ENCODE measurements at places on chromosomes 11 and 22.

DNA sequence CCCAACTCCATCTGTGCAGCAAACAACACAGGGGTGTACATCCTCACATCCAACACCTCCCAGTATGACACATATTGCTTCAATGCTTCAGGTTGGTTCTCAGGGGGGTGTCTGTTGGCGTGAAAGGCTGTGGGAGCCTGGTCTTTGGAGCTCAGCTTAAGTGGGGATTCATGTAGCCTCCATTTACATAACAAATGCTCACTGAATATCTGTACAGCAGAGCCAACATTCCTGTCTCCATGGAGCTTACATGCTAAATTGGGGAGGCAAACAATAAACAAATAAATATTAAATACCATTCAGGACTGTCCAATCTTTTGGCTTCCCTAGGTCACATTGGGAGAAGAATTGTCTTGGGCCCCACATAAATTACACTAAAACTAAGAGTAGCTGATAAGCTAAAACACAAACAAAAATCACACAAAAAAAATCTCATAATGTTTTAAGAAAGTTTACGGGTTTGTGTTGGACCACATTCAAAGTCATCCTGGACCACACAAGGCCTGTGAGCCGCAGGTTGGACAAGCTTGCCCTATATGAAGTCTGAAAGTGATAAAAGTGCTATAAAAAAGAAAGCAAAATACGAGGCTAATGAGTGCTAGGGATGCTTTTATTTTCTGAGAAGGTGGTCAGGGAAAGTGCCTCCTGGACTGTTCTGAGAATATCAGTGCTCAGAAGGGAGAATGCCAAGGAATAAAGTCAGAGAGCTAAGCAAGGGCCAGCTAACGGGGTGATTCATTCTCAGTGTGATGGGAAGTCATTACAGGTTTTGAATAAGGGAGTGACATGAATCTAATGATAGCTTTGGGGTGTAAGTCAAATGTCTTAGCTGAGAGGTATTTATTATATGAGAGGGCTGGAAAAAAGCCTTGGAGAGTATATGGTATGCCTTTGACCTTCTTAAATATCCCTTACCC, 41.6 kb downstream of the CD44 start:
- DNase-seq = no peak

GRCh38 chr22:45632791-45633515, 38.7 kb upstream of the ATXN10 start:
- DNase-seq = no peak

DNA sequence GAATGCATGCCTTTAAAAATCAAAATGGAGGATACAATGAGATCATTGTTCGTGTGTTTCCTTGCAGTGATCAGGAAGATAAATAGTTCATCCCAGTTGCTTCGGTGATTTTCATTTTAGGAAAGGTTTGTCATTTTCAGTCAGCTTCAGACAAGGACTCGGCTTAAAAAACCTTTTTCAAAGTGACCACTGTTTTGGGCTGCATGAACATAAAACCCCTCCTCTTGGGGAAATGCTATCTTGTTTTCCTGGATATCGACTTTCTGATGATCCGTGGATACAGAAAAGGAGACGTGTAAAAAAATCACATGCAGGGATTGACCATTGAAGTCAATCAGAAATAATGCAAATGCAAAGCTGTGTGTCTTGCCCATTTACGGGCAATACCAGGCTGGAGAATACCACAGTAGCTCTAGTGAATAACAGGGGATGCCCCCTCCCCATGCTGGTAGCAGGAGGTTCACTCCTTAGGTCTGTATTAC, 146.8 kb downstream of the MAML2 start:
- DNase-seq = no peak

- no peak for DNase-seq
Measured at GRCh38 chr22:28896611-28897010, 13.2 kb downstream of the ZNRF3 start.

DNA sequence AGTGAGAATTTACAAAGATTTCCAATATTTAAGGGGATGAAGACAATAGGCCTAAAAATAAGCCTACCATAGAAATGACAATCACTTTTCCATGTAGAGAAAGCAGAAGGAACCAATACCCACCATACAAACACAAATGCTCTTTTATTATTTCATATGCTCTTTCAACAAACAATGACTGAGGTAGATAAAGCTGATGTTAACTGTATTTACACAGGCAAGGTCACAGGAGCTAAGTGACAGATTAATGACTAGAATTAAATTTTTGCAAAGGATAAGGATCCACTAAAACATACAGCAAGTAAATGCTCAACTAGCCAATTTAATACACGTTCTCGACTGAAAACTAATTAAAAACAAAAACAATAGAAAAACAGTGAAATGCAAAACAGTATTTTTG, 34.2 kb downstream of the PICALM start:
- DNase-seq = no peak

DNA sequence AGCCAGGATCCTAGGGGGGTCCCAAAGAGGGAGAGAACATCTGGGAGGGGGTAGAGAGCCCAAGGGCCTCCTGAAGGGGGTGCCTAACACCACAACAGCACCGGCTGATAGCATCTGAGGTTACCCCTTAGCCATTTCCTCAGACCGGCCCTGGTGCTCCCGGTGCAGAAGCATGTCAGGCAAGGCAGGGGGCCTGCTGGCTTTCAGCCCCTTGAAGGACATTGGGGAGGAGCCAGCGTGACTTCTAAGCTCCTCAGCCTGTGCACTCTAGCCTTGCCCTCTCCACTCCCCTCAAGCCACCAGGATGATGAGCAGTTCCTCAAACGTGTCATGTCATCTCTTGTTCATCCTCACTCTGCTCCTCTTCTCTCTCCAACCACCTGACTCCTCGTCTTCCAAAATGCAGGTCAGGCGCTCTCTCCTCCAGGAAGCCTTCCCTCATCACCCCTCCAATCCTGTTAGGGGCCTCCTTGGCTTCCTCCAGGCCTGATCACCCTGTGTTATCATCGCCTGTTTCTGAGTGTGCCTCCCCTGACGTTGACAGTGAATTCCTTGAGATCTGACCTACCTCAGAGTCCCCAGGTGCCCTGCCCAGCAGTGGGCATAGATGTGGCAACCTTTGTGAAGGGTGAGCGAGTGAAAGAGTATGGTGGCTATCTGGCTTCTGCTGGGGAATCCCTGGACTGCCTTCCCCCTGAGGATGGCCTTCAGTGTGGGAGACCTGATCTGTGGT, 6.1 kb downstream of the P2RY2 start:
- DNase-seq = no peak

- no peak for DNase-seq
Measured at GRCh38 chr22:23242473-23243001, 62.2 kb downstream of the BCR start.

- no peak for DNase-seq
Measured at GRCh38 chr22:42717197-42717928, 3.3 kb downstream of the A4GALT start.

GRCh38 chr11:83827940-83828554, 541.9 kb upstream of the CCDC90B start:
- DNase-seq = no peak

DNA sequence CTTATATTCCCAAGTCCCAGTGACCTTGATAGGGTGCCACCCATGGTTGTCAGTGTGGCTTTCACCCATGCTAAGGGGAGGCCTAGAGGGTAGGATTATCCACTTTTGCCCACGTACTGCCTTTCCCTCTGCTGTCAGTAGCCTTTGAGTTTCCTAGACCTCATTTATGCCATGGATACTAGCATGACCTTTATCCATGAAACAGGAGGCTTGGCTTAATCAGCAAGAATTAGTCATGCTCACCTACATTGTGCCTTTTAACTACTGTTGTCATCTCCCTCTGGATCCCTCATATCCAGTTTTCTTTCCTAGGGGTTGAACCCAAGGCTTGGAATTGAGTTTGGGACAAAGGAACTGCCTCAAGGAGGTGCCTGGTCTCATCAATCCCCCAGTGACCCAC, 716.7 kb downstream of the NTM start:
- DNase-seq = no peak

DNA sequence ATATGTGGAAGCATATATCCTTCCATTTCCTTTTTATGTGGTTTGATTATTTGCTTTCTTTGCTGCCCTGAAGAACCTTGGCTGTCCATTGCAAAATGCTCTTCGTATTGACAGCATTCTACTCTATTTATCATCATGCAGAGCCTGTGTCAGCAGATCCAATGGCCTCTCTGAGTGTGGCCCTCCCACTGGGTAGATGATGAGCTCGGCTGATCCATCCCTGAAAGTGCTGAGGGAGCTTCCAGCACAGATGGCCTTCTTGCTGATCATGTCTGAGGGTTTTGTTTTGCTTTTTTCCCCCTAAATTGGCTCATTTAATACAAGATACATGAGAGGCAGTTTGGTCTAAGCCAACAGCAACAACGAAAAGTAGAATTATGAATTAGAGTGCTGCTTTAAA, 181.0 kb downstream of the GRIA4 start:
- no peak for DNase-seq

DNA sequence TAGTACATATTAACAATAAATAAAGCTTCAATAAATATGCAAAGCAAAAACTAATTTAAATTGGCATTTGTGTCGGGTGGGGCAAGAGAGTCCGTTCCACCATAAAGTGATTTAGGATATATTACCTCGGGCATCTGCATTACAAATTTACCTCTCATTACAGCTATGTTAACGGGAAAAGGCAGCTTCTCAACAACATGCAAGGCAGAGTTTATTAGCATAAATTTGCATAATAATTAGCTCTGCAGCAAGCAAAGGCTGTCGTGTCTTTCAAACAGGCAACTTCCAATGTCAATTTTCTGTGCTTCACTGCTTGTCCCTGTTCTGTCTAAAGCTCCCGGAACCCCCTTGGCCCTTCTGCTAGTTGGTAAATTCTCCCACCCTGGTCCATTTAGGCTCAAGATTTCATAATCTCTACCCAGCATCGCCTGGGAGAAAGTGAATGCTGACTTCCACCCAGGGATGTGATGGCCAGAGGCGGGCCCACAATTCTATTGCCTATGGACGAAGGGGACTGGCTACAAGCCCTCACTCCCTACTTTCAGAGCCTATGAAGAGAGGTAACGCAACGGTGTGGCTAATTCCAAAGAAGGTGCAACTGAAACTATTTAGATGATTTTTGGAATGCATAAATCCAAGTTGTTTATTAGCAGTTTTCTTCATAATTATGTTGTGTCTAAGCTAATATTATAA, 462.1 kb downstream of the OPCML start:
- no peak for DNase-seq

GRCh38 chr11:78313181-78313795, 104.3 kb downstream of the GAB2 start:
- DNase-seq = no peak

- DNase-seq = no peak
Measured at GRCh38 chr11:27972522-27973170, 135.3 kb downstream of the KIF18A start.

DNA sequence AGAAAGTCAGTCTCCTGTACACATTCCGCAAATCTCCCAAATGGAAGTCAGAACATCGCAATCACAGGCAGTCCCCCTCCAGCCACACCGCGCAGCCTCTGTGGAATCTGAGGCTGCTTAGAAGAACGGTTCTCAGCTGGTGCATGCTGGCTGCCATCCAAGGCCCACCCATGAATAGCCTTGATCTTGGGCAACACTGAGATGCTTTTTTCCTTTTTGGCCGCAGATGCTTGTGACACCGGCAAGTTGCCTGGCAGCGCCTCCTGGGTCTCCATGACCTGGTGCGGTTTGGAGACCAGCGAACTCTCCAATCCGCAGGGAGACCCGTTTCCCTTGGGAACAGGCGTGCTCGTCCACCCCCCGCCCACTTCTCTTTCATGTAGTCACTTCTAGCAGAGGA, 26.3 kb upstream of the PHF21B start:
- no peak for DNase-seq

DNA sequence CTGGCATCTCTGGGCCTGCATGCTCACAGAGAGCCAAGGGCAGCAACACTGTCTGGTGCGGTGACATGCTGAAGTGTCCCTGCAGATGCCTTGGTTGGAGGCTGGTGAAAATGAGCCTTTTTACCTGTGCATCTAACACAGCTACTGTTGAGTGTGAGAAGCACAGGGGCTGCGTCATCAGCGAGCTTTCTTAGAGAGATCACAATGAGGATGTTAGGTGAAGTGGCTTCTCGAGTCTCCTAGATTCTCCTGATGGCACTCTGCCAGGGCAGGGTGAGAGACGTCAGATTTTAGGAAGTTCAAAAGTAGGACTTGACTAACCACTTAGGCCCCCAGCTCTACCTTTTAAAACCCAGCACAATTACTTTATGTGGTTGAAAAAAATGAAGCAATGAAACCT, 3.6 kb upstream of the SLC15A3 start:
- no peak for DNase-seq

- no peak for DNase-seq
Measured at GRCh38 chr11:124233376-124233775, 7.5 kb upstream of the OR8G1 start.

DNA sequence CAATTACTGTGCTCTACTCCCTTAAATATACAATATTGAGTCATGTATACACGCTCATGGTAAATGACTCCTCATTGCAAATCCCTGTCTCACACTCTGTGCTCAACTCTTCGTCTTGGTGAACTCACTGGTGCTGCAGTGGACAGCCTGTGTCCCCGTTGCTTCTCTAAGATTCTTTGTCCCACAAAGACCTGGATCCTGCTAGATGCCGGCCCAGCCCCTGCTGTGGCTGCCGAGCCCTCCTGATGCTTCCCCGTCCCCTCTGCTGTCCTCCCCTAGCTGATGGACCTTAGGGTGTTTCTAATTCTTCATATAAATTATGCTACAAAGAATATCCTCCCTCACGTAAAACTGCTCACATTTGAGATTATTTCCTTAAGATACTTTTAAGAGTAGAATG, 5.5 kb downstream of the APOL2 start:
- no peak for DNase-seq

DNA sequence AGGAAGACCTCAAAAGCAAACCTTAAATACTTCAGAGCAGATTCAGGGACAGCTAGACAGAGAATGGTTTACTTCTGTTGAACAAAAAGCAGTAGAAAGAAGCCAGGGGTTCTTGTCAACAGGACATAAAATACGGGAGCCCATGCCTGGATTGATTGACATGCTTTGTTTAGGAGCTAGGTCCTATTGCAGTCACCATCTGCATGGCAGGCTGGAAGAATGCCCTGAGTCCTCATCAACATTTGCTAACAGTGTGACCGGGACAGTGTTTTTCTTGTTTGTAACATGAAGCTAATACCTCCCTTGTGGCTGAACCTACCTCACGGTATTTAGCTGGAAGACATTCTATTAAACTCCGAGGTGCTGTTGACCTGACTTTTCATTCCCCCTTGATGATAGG, 225.4 kb downstream of the NTM start:
- no peak for DNase-seq

GRCh38 chr11:69137151-69137844, 18.4 kb upstream of the SMIM38 start:
- no peak for DNase-seq

DNA sequence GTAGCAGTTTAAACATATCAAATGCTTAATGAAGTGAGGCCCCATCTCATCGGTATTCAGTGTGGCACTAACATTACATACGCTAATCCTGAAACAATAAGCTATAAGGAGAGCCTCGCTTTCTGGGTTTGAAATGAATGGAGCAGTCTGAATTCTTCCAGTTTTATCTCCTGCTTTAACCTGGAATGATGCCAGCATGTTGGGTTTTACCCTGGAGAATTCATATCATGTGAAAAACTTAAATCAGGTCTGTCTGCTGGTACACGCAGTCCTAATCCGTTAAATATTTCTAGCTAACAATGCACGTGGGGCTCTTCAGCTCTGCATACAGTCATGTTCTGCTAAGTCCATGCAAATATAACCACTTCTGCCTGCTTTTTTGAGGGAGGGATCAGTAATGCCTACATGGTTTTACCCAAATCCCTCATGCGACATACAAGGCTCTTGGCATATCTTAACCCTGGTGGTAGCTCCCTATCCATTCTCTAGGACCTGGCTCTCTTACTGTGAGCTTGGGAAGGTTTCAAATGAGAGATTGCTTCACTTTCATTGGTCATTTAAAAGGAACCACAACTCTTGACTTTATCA, 92.7 kb downstream of the COMMD9 start:
- DNase-seq = no peak

- DNase-seq = no peak
Measured at GRCh38 chr22:38864361-38865191, 7.4 kb downstream of the CBX6 start.
